ENCODE measurements at places on chromosomes 7 and 10.

- H3K4me1 ChIP-seq, result no peaks in the 10 kb centered on the region
- H3K4me3 ChIP-seq, result no peak overlapping the region
- H3K36me3 ChIP-seq, result peaks cover 1% of the 10 kb centered on the region
- DNase-seq, result no peak
- H3K27ac ChIP-seq, result no peak overlapping the region
Observed at GRCh38 chr10:89627830-89628229, 17.2 kb downstream of the PANK1 start.

- no peak for DNase-seq
- H3K27ac ChIP-seq, result no peak overlapping the region
- peaks cover 10% of the 10 kb centered on the region for H3K36me3 ChIP-seq
- peaks cover 12% of the 10 kb centered on the region for H3K4me1 ChIP-seq
- H3K4me3 ChIP-seq, result no peak overlapping the region
- H3K27me3 ChIP-seq, result no peaks in the 10 kb centered on the region
Observed at GRCh38 chr10:50384898-50385297, 133.6 kb upstream of the ASAH2 start.

GRCh38 chr7:63087575-63088190 is 911.0 kb upstream of the ZNF722 start:
- H3K27me3 ChIP-seq, result no peaks in the 10 kb centered on the region
- no peak overlapping the region for H3K4me3 ChIP-seq
- no peaks in the 10 kb centered on the region for H3K4me1 ChIP-seq
- H3K36me3 ChIP-seq, result peaks cover 6% of the 10 kb centered on the region
- no peak for DNase-seq

GRCh38 chr10:4283846-4284610 is 499.0 kb upstream of the KLF6 start:
- no peak for DNase-seq
- no peak overlapping the region for H3K27ac ChIP-seq
- no peaks in the 10 kb centered on the region for H3K36me3 ChIP-seq
- no peak overlapping the region for H3K4me3 ChIP-seq

DNA sequence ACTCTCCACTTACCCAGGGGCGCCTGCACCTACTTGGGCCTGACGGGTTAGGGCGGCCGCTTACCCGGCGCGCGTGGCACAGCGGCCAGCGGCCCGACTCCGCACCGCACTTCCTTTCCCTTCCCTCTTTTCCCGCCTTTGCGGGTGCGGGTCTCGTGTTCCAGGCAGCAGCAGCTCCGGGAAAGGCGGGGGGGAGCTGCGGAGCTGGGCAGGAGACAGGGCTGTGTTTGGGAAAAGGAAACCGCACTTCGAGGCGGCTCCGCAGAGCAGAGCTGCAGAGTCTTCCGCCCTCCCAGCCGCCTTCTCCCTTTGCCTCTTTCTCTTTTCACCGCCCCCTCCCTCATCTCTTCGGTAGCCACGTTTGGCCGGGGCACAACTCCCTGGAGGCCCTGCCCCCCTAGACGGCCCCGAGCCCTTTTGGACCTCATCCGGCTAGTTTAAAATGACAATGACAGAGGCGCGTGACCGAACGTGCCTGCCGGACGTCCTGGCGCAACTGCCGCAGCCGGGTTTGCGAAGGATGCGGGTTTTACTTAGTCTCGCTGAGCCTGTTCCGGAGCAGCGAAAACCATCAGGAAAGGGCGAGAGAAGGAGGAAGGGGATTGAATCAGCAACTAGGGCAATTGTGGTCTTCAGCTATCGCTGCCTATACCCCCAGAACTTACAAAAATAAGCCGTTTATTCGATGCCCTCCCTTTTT is 7.9 kb upstream of the PAX2 start:
- peaks cover 87% of the 10 kb centered on the region for H3K27me3 ChIP-seq
- no peak for DNase-seq
- H3K4me1 ChIP-seq, result peaks cover 19% of the 10 kb centered on the region
- H3K4me3 ChIP-seq, result peak overlapping the region; percentile 55

DNA sequence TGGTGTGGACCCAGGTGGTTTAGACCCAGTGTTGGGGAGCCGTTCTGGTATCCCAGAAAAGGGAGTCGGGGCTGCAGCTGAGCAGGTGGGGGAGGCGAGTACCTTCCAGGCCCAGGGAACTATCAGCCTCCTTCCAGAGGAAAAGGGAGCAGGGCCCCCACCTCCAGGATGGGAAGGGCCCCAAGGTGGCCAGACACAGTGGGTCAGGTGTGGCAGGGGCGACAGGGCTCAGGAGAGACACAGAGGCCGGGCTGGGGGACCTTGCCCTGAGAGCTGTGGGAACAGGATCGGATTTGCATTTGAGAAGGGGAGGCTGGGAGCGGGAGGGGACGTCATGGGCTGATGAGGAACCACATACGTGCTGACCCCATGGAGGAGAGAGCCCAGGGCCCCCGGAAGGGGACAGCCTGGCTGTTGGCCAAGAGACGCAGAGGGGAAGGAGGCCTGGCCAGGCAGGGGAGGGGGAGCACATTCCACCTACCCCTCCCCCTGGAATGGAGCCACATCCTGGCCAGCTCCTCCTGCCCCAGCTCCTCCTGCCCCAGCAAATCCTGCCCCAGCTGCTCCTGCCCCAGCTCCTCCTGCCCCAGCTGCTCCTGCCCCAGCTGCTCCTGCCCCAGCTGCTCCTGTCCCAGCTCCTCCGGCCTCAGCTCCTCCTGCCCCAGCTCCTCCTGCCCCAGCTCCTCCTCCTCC is 9.7 kb upstream of the TTYH3 start:
- H3K4me1 ChIP-seq, result no peaks in the 10 kb centered on the region
- no peaks in the 10 kb centered on the region for H3K36me3 ChIP-seq
- no peaks in the 10 kb centered on the region for H3K27me3 ChIP-seq
- DNase-seq, result no peak
- H3K27ac ChIP-seq, result no peak overlapping the region

- DNase-seq, result no peak
- H3K4me1 ChIP-seq, result no peaks in the 10 kb centered on the region
- no peak overlapping the region for H3K27ac ChIP-seq
Observed at GRCh38 chr7:52500841-52501240, 534.6 kb upstream of the POM121L12 start.

- H3K4me3 ChIP-seq, result no peak overlapping the region
- no peaks in the 10 kb centered on the region for H3K36me3 ChIP-seq
- H3K27me3 ChIP-seq, result no peaks in the 10 kb centered on the region
- H3K27ac ChIP-seq, result no peak overlapping the region
- H3K4me1 ChIP-seq, result no peaks in the 10 kb centered on the region
- no peak for DNase-seq
Observed at GRCh38 chr10:12946372-12946771, 55.1 kb downstream of the CCDC3 start.

- H3K27me3 ChIP-seq, result no peaks in the 10 kb centered on the region
- H3K4me1 ChIP-seq, result no peaks in the 10 kb centered on the region
- no peak for DNase-seq
- no peaks in the 10 kb centered on the region for H3K36me3 ChIP-seq
Observed at GRCh38 chr7:122457969-122458368, 153.4 kb upstream of the FEZF1 start.

- H3K36me3 ChIP-seq, result peaks cover 9% of the 10 kb centered on the region
- no peak overlapping the region for H3K4me3 ChIP-seq
- H3K27ac ChIP-seq, result no peak overlapping the region
- peak; percentile 7 for DNase-seq
- no peaks in the 10 kb centered on the region for H3K4me1 ChIP-seq
Observed at GRCh38 chr10:72875250-72876055, 18.1 kb upstream of the OIT3 start.

- H3K27me3 ChIP-seq, result no peaks in the 10 kb centered on the region
- no peaks in the 10 kb centered on the region for H3K36me3 ChIP-seq
- no peak for DNase-seq
- H3K27ac ChIP-seq, result no peak overlapping the region
- H3K4me3 ChIP-seq, result no peak overlapping the region
Observed at GRCh38 chr10:64086083-64086767, 565.0 kb downstream of the REEP3 start.

GRCh38 chr7:120986650-120987049 is 1.9 kb upstream of the CPED1 start:
- peaks cover 43% of the 10 kb centered on the region for H3K27me3 ChIP-seq
- H3K4me3 ChIP-seq, result no peak overlapping the region
- peaks cover 14% of the 10 kb centered on the region for H3K4me1 ChIP-seq
- no peak overlapping the region for H3K27ac ChIP-seq
- no peak for DNase-seq

- H3K4me1 ChIP-seq, result no peaks in the 10 kb centered on the region
- no peak overlapping the region for H3K27ac ChIP-seq
- no peaks in the 10 kb centered on the region for H3K27me3 ChIP-seq
- peaks cover 1% of the 10 kb centered on the region for H3K36me3 ChIP-seq
- no peak overlapping the region for H3K4me3 ChIP-seq
- DNase-seq, result no peak
Observed at GRCh38 chr10:132467464-132468149, 70.0 kb upstream of the INPP5A start.

GRCh38 chr10:47018026-47018735 is 107.0 kb downstream of the PTPN20 start:
- no peak overlapping the region for H3K27ac ChIP-seq

DNA sequence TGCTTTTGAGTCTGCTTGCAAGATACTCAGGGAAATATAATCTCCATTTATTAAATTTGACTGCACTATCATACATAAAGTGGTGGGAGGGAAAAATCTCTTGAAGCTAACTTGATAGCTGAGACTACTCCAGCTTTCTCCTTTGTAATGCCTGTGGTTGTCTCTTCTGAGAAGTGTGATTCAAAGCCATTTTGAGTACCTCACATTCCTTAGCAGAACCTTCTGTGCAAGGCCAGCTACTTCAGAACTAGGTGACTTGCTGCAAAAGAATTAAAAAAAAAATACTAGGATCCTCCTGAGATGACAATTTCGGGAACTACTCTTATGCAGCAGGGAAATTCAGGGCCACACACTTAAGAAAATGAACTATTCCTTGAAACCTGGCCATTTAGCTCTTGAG is 294.8 kb downstream of the MDFIC start:
- H3K27ac ChIP-seq, result no peak overlapping the region
- H3K4me1 ChIP-seq, result peaks cover 10% of the 10 kb centered on the region
- DNase-seq, result no peak
- H3K4me3 ChIP-seq, result no peak overlapping the region
- H3K27me3 ChIP-seq, result no peaks in the 10 kb centered on the region
- no peaks in the 10 kb centered on the region for H3K36me3 ChIP-seq

DNA sequence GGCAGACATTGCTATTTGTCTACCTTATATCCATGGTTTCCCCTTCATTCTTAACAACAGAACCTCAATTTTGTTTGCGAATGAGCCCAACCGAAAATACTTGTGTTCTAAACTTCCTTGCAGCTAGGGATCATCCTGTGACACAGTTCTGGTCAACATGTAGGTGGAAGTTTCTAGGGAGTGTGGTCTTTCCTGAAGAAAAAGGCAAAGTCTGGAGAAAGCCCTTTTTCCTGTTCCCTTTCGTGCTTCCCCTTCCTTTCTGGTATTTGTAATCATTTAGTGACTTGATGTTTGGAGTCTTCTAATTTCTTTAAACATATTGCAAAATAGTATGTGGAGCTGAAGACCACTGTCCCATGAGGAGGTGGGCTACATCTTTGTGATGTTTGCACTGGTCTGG is 2.9 kb upstream of the IFRD1 start:
- peaks cover 4% of the 10 kb centered on the region for H3K36me3 ChIP-seq
- no peak overlapping the region for H3K27ac ChIP-seq
- no peaks in the 10 kb centered on the region for H3K27me3 ChIP-seq
- DNase-seq, result no peak
- peaks cover 24% of the 10 kb centered on the region for H3K4me1 ChIP-seq

DNA sequence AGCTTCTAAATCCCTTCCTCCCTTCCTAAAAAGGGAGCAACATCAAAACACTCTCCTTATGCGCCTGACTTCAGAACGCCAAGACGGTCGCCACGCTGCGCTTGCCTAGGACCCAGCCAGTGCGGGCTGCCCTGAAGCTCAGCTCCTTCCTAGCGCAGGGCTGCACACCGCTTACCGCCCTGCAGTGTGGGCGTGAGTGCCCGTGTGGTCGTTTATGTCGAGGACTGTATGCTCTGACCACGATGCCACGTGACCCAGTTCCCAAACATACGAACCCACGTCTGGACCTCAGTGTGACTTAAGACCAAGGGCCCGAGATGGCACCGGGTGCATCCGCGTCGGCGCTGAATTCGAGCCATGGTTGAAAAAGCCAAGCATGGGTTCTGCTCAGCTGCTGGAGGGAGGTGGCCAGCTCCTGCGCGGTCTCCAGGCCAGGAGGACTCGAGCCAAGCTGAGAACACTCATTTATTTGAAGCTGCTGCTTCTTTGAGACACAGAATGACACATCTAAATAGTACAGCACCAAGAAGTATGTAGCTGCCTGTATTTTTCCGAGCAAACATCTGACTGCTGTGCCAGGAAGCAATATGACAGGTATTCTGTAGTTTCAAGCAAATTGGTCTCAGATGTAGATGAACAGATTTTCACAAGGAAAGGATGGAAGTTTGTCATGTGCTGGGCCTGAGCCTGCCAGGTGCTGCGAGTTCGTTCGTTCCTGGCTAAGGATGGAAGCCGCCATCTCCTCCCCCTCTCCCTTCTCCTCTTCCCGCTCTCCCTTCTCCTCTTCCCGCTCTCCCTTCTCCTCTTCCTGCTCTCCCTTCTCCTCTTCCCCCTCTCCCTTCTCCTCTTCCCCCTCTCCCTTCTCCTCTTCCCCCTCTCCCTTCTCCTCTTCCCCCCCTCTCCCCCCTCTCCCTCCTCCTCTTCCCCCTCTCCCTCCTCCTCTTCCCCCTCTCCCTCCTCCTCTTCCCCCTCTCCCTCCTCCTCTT is 184.7 kb downstream of the EBF3 start:
- H3K36me3 ChIP-seq, result peaks cover 4% of the 10 kb centered on the region
- no peaks in the 10 kb centered on the region for H3K4me1 ChIP-seq
- DNase-seq, result no peak
- H3K27ac ChIP-seq, result no peak overlapping the region
- no peak overlapping the region for H3K4me3 ChIP-seq
- no peaks in the 10 kb centered on the region for H3K27me3 ChIP-seq

- DNase-seq, result no peak
- H3K4me1 ChIP-seq, result no peaks in the 10 kb centered on the region
- no peak overlapping the region for H3K27ac ChIP-seq
- no peaks in the 10 kb centered on the region for H3K36me3 ChIP-seq
- peaks cover 2% of the 10 kb centered on the region for H3K27me3 ChIP-seq
- H3K4me3 ChIP-seq, result no peak overlapping the region
Observed at GRCh38 chr10:113590581-113590980, 37.7 kb downstream of the HABP2 start.

- no peak overlapping the region for H3K4me3 ChIP-seq
- no peak for DNase-seq
- H3K36me3 ChIP-seq, result no peaks in the 10 kb centered on the region
- peaks cover 3% of the 10 kb centered on the region for H3K27me3 ChIP-seq
- no peaks in the 10 kb centered on the region for H3K4me1 ChIP-seq
Observed at GRCh38 chr7:20219446-20220292, 2.5 kb upstream of the MACC1 start.

DNA sequence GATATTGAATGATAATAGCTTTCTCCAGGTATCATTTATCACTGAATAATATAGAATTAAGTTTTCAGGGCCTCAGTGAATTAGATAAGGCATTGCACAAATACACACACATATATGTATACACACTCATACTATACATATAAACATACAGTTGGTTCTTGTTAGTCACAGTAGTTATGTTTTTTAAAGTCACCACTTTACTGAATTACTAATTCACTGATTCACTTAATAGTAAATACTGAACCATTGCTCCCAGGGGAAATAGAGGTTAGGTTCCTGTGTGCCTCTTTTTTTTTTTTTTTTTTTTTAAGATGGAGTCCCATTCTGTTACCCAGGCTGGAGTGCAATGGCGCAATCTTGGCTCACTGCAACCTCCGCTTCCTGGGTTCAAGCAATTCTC is 33.6 kb downstream of the PRR15 start:
- peaks cover 2% of the 10 kb centered on the region for H3K27me3 ChIP-seq
- no peaks in the 10 kb centered on the region for H3K36me3 ChIP-seq
- no peak for DNase-seq
- no peaks in the 10 kb centered on the region for H3K4me1 ChIP-seq

Measured in activated naive CD4-positive, alpha-beta T cell treated with anti-CD3 and anti-CD28 coated beads for 36 hours (primary cell).